Keratinocyte (primary cell): ENCODE measurements at places on chromosomes 1 and 21. TPM values are rescaled to one million over a fixed set of nuclear protein-coding genes. Genes with fewer than 3 reads are reported as not detected.

DNA sequence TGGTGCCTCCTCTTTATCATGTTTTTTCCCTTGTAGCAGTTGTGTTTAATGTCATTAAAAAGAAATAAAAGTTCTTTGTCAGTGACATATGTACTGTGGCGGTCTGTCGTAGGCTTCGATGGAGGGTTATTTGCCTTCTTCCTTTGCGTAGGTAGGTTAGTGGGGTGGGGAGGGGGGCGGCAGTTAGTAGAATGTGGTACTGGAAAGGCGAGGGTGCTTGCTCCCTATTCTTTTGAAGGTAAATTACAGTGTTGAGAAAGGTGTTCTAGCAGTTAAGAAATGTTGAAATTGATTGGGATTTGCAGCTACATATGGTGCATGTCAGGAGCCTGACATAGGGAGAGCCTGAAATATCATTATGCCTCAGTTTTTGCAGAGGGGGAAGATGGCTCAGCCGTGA is 11.9 kb downstream of the FNDC5 start:
- peaks cover 10% of the 10 kb centered on the region for H3K36me3 ChIP-seq
- H3K4me1 ChIP-seq, result peaks cover 14% of the 10 kb centered on the region
- no peak overlapping the region for H3K4me3 ChIP-seq
- H3K27me3 ChIP-seq, result no peaks in the 10 kb centered on the region
- H3K27ac ChIP-seq, result no peak overlapping the region
- DNase-seq, result no peak

Gene MTARC2
- polyA plus RNA-seq, result 0.43 to 0.75 TPM (median 0.73 TPM) in 3 replicates

GRCh38 chr1:154796303-154796892 is 73.7 kb downstream of the KCNN3 start:
- H3K4me1 ChIP-seq, result peaks cover 11% of the 10 kb centered on the region
- no peak overlapping the region for H3K4me3 ChIP-seq
- H3K27ac ChIP-seq, result no peak overlapping the region
- peaks cover 16% of the 10 kb centered on the region for H3K27me3 ChIP-seq

Gene WNT3A
- 0.07 to 0.15 TPM (median 0.07 TPM) in 3 replicates for polyA plus RNA-seq

DNA sequence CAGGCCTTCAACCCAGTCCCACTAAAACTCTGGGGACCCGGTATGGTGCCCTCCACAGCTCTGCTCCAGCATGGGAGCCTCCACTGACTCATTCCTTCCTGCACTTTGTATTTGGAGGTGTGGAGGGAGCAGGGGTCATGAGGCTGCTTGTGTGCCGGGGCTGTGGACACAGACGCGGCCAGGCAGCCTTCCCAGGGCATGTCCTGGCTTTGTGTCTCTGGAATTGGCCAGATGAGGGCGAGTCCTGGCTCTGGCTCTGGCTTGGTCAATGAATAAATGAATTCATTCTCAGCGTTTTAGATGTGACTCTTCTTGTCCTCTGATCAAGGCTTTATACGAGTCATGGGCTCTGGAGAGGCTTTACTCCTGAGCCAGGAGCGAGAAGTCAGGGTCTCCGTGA is 19.1 kb downstream of the AJAP1 start:
- DNase-seq, result no peak
- H3K4me3 ChIP-seq, result no peak overlapping the region
- no peak overlapping the region for H3K27ac ChIP-seq
- peaks cover 4% of the 10 kb centered on the region for H3K36me3 ChIP-seq
- no peaks in the 10 kb centered on the region for H3K27me3 ChIP-seq

GRCh38 chr1:22221233-22221780 is 78.4 kb upstream of the WNT4 start:
- no peak overlapping the region for H3K27ac ChIP-seq
- DNase-seq, result no peak
- H3K4me1 ChIP-seq, result no peaks in the 10 kb centered on the region
- H3K27me3 ChIP-seq, result peaks cover 45% of the 10 kb centered on the region

DNA sequence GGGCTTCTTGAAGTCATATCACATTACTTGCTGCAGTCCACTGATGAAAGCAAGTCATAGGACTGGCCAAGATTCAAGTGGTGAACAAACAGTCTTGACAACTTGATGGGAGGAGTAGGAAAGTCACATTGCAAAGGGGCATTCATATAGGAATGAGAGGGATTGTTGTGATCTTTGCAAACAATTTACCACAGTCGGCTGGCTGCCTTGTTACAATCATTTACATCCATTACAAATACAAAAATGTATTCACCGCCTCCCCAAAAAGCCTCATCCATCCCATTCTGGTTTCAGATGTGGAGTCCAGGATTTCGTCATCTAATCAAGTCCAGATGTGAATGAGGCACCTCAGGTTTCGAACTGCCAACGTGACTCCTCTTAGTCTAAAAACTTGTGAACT is 26.8 kb downstream of the GORAB start:
- no peaks in the 10 kb centered on the region for H3K27me3 ChIP-seq
- no peak overlapping the region for H3K4me3 ChIP-seq
- peaks cover 22% of the 10 kb centered on the region for H3K4me1 ChIP-seq
- H3K36me3 ChIP-seq, result no peaks in the 10 kb centered on the region
- H3K27ac ChIP-seq, result no peak overlapping the region

GRCh38 chr1:21289700-21290545 is at the start of gene ECE1:
TSS of gene ECE1 (minus strand) at chr1:21290463. CDS start at chr1:21290414, 49 bp downstream.
- H3K4me1 ChIP-seq, result peaks cover 16% of the 10 kb centered on the region
- H3K36me3 ChIP-seq, result no peaks in the 10 kb centered on the region
- H3K27ac ChIP-seq, result peak within 1 kb of the TSS; percentile 31
- no peaks in the 10 kb centered on the region for H3K27me3 ChIP-seq
- peak within 1 kb of the TSS; percentile 79 for H3K4me3 ChIP-seq

DNA sequence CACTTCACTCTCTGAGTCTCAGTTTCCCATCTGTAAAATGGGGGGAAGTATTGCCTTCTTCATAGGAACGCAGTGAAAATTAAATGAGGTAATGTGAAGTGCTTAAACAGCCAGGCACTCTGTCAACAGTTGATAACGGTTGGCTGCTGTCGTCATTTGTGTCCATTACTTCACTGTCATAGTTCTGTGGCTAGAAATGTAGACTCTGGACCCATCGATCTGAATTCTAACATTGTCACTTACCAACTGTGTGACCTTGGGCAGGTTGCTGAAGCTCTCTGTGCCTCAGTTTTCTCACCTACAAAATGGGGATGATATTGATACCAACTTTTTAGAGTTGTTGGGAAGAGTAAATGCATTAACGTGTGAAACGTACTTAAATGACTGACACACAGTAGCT is 152.6 kb downstream of the PTPRU start:
- peaks cover 7% of the 10 kb centered on the region for H3K4me1 ChIP-seq
- H3K27me3 ChIP-seq, result peaks cover 11% of the 10 kb centered on the region
- DNase-seq, result no peak
- H3K4me3 ChIP-seq, result no peak overlapping the region
- H3K27ac ChIP-seq, result no peak overlapping the region
- no peaks in the 10 kb centered on the region for H3K36me3 ChIP-seq

DNA sequence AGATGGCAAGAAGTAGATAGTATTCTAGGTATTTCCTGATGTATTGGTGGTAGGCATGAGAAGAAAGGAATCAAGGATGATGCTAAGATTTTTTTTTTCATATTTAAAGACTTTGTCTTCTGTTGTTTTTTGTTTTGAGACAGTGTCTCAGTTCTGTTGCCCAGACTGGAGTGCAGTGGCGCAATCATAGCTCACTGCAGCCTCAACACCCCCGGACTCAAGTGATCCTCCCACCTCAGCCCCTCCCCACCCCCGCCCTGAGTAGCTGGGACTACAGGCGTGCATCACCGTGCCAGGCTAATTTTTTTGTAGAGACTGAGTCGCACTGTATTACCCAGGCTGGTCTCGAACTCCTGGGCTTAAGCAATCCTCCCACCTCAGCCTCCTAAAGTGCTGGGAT is 2.8 kb upstream of the CAPZB start:
- no peak overlapping the region for H3K4me3 ChIP-seq
- no peak overlapping the region for H3K27ac ChIP-seq
- H3K27me3 ChIP-seq, result no peaks in the 10 kb centered on the region
- no peak for DNase-seq
- peaks cover 2% of the 10 kb centered on the region for H3K36me3 ChIP-seq

DNA sequence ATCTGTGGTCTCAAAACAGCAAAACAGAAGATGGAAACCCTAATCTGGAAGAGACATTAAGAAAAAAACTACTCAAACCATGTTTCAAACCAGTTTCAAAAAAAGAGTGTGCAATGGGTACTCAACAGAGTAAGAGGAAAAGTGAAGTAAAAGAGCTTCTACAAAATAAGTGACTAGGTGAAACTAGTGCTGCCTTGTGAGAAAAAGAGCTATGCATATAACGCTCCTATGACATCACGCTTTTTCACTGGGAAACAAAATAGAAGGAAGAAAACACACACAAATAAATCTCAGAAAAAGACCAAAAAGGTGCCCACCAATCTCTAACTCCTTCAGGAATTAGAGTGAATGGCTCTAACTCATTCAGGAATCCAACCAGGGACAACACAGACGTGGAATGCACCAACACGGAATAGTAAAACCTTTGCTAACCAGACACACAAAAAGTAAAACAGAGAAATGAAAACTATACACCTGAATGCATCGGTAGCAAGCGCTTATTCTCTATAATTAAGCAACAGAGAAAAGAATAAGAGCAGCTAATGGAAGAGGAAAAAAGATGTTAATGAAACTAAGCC is 1.3 kb downstream of the FOXJ3 start:
- peaks cover 20% of the 10 kb centered on the region for H3K4me1 ChIP-seq
- no peak for DNase-seq
- H3K4me3 ChIP-seq, result peak overlapping the region; percentile 87
- H3K27ac ChIP-seq, result peak overlapping the region; percentile 87
- H3K27me3 ChIP-seq, result no peaks in the 10 kb centered on the region

Gene GNAT2
- polyA plus RNA-seq, result 0.17 to 0.23 TPM in 2 of 3 replicates, not detected in the other

Gene RHCE
- 0.08 to 0.20 TPM (median 0.09 TPM) in 3 replicates for polyA plus RNA-seq

GRCh38 chr1:21827141-21827679 is 15.1 kb downstream of the LDLRAD2 start:
- no peak overlapping the region for H3K27ac ChIP-seq
- H3K36me3 ChIP-seq, result peaks cover 48% of the 10 kb centered on the region
- no peaks in the 10 kb centered on the region for H3K27me3 ChIP-seq
- no peak for DNase-seq
- H3K4me1 ChIP-seq, result no peaks in the 10 kb centered on the region

Gene KRTAP21-2
- polyA plus RNA-seq, result not detected in 3 replicates

Gene C1QA
- not detected in 3 replicates for polyA plus RNA-seq

GRCh38 chr1:239844833-239845232 is 246.8 kb upstream of the FMN2 start:
- H3K4me3 ChIP-seq, result no peak overlapping the region
- no peak for DNase-seq
- H3K27ac ChIP-seq, result no peak overlapping the region
- no peaks in the 10 kb centered on the region for H3K4me1 ChIP-seq
- no peaks in the 10 kb centered on the region for H3K36me3 ChIP-seq
